ENCODE measurements at places on chromosomes 1 and 21. TPM values are rescaled to one million over a fixed set of nuclear protein-coding genes. Genes with fewer than 3 reads are reported as not detected.

The FMO5 gene
- 6.0 TPM for total RNA-seq

DNA sequence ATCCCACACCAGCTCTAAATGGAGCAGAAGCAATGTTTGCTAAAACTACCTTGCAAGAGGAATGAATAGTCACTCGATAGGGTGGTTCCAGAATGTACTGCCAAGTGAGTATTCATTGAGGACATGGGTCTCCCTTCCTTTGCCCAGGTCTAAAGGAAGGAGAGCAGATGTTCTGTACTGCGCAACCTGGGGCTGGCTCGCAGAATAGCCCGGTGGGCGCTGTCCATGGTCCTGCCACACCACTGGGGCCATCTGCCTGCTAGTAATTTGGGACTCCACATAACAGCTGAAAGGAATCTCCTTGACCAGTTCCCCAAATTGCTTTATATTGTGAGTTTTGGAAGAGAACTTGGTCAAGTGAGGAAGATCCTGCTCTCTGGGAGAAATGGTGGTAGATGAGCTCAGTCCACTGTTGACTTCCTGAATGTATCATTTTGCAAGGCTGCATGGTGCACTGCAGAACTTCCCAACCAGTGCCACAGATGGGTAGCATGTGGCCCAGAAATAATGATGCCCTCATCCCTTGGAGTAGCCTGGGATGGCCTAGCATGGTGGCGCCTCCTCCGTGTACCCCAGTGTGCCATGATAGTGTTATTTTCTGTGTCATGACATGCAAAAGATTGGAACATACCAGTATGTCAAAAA is 5.7 kb downstream of the SLC6A17 start:
- H3K4me1 ChIP-seq, result no peaks in the 10 kb centered on the region
- no peaks in the 10 kb centered on the region for H3K36me3 ChIP-seq
- no peak overlapping the region for H3K4me3 ChIP-seq
- H3K27ac ChIP-seq, result no peak overlapping the region

DNA sequence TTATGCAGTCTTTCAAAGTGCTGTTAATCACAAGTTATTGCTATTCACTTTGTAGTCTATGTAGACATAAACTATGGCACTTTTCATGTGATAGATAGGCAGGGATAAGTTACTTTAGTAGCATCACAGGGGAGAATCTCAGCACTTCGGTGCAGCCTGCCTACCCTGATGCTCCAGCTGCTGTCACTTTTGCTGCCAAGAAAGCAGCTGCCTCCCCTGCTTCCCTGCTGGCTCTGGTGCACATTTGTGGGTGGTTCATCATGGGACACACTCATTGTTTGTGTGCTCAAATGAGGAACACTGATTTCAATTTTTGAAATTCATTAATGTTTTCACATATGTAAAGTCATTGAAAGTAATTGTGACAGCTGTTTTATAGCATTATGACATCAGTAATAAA is 272.6 kb downstream of the S1PR1 start:
- no peak for DNase-seq
- H3K27ac ChIP-seq, result no peak overlapping the region
- H3K36me3 ChIP-seq, result no peaks in the 10 kb centered on the region
- H3K4me3 ChIP-seq, result no peak overlapping the region

DNA sequence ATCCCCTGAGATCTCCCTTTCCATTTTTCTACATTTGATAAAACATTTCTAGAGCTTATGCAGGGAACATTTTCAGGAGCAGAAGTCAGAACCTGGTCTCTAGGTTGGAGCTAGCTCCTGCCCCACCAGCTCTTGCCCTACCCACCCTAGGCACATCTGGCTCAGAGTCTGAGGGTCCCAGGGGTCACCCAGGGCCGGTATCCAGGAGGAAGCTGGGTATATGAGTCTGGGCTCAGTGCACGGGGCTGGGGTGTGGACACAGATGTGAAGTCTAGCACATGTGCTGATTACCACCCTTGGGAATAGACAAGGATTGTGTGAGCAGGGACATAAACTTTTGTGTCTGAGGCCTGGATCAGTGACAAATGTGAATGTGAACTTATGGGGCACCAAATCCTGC is 95.4 kb downstream of the MATN1 start:
- H3K4me1 ChIP-seq, result no peaks in the 10 kb centered on the region
- no peaks in the 10 kb centered on the region for H3K36me3 ChIP-seq

DNA sequence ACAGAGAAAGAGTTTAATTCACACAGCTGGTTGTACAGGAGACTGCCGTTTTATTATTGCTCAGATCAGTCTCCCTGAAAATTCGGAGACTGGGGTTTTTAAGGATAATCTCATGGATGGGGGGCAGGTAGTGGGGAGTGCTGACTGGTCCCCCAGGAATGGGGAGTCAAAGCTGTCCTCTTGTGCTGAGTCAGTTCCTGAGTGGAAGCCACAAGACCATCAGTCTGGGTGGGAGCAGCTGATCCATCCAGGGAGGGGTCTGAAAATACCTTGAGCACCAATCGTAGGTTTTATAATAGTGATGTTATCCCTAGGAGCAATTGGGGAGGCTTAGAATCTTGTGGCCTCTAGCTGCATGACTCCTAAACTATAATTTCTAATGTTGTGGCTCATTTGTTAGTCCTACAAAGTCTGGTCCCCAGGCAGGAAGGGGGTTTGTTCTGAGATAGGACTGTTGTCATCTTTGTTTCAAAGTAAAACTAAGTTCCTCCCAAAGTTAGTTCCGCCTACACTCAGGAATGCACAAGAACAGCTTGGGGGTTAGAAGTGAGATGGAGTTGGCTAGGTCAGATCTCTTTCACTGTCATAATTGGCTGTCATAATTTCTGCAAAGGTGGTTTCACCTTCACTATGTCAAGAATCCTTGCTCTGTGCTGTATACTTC is 50.3 kb downstream of the TRAF5 start:
- H3K4me3 ChIP-seq, result no peak overlapping the region
- DNase-seq, result no peak
- no peaks in the 10 kb centered on the region for H3K27me3 ChIP-seq
- H3K36me3 ChIP-seq, result peaks cover 44% of the 10 kb centered on the region
- H3K4me1 ChIP-seq, result no peaks in the 10 kb centered on the region
- no peak overlapping the region for H3K27ac ChIP-seq

The HSPB7 gene
- not detected for total RNA-seq

The ENSA gene
- total RNA-seq, result 220 TPM

DNA sequence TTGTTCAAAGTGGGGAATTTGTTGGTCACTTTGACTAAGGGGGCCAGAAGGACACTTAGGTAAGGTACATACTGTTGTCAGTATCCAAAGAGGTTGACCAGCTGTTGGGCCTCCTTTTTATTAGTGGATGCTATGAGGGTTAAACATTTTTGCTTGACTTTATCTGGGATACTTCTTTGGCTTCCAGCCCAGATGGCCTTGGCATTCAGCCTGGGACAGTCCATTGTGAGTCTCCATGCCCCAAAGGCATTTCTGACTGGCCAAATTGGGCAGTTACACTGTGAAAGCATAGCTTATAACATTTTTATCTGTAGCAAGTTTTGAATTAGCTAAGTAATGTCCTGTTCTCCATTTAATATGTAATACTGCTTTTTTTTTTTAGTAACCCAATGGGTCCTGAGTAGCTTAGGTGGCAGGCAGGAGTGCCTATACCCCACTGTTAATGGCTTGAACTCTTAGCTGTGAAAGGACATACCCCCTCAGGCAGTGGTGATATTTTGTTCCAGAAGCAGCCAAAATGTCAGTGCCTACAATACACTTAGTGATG is 35.4 kb upstream of the CD1D start:
- H3K27me3 ChIP-seq, result no peaks in the 10 kb centered on the region
- peaks cover 12% of the 10 kb centered on the region for H3K4me1 ChIP-seq
- H3K27ac ChIP-seq, result no peak overlapping the region
- no peak for DNase-seq
- no peaks in the 10 kb centered on the region for H3K36me3 ChIP-seq
- H3K4me3 ChIP-seq, result no peak overlapping the region

DNA sequence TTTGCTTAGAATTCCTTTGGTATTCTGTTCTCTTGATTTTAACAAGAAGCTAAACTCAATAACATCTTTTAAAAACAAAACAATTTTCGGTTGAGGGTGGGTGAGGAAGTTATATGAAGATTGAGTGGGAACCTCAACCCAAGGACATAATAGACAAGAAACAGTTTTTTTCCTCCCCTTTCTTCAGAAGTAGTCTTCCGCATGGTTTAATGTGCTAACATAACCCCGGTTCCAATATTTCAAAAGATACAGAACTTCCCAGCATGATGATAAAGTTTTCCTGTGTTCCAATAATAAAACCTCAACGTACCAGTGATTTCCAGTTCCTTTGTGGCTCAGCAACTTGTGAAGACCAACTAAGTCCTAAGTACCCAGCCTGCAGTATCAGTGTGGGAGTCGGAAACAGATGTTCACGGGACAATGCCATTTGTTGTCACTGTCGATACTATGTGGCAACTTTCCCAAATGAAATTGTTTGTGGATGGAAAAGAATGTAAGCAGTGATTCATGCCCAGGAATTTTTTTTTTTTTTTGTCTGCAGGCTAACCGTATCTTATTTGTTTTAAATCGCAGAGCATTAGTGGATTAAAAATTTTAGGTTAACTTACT is 48.5 kb downstream of the NR5A2 start:
- H3K36me3 ChIP-seq, result no peaks in the 10 kb centered on the region
- no peak for DNase-seq
- no peak overlapping the region for H3K27ac ChIP-seq
- H3K27me3 ChIP-seq, result peaks cover 11% of the 10 kb centered on the region

- H3K4me3 ChIP-seq, result no peak overlapping the region
- H3K27me3 ChIP-seq, result no peaks in the 10 kb centered on the region
- DNase-seq, result no peak
- no peaks in the 10 kb centered on the region for H3K4me1 ChIP-seq
- no peak overlapping the region for H3K27ac ChIP-seq
Measured at GRCh38 chr1:198273748-198274295, 117.0 kb downstream of the NEK7 start.

The FUCA1 gene
- 6.8 TPM for total RNA-seq

The AMY1C gene
- not detected for total RNA-seq

The C8A gene
- total RNA-seq, result not detected

- no peak overlapping the region for H3K4me3 ChIP-seq
- H3K4me1 ChIP-seq, result no peaks in the 10 kb centered on the region
- H3K27me3 ChIP-seq, result no peaks in the 10 kb centered on the region
- no peak for DNase-seq
Measured at GRCh38 chr1:101595881-101596374, 359.1 kb downstream of the S1PR1 start.

- H3K36me3 ChIP-seq, result no peaks in the 10 kb centered on the region
- no peak for DNase-seq
- no peak overlapping the region for H3K27ac ChIP-seq
Measured at GRCh38 chr1:241934866-241935265, 22.7 kb upstream of the BECN2 start.

DNA sequence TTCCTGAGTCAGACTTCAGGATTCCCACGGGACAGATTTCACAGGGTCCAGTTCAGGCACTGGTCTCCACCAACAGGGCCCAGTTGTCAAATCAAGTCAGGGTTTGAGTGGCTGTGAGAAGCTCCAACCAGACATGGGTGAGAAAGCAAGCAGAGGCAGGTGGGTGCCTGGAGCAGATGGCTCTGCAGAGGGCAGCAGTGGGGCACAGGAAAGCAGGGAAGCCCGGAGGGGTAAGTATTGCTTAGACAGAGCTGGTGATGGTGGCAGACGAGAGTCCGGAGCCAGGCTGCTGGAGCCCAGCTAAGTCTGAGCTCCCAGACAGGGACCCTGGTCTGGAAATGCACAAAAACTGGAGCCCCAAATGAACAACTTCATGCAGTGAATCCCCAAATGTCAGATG is 40.4 kb downstream of the RIMS3 start:
- no peaks in the 10 kb centered on the region for H3K27me3 ChIP-seq
- H3K36me3 ChIP-seq, result no peaks in the 10 kb centered on the region
- H3K4me1 ChIP-seq, result peaks cover 17% of the 10 kb centered on the region
- no peak overlapping the region for H3K27ac ChIP-seq
- DNase-seq, result no peak

The HFM1 gene
- total RNA-seq, result 0.86 TPM

- no peak overlapping the region for H3K27ac ChIP-seq
- H3K27me3 ChIP-seq, result peaks cover 25% of the 10 kb centered on the region
- peaks cover 6% of the 10 kb centered on the region for H3K4me1 ChIP-seq
Measured at GRCh38 chr1:148353461-148354283, 129.4 kb downstream of the PPIAL4G start.

GRCh38 chr1:215594640-215595039 is 27.5 kb downstream of the KCTD3 start:
- H3K4me3 ChIP-seq, result no peak overlapping the region
- no peak overlapping the region for H3K27ac ChIP-seq
- no peaks in the 10 kb centered on the region for H3K36me3 ChIP-seq
- H3K4me1 ChIP-seq, result no peaks in the 10 kb centered on the region
- no peak for DNase-seq
- H3K27me3 ChIP-seq, result no peaks in the 10 kb centered on the region

DNA sequence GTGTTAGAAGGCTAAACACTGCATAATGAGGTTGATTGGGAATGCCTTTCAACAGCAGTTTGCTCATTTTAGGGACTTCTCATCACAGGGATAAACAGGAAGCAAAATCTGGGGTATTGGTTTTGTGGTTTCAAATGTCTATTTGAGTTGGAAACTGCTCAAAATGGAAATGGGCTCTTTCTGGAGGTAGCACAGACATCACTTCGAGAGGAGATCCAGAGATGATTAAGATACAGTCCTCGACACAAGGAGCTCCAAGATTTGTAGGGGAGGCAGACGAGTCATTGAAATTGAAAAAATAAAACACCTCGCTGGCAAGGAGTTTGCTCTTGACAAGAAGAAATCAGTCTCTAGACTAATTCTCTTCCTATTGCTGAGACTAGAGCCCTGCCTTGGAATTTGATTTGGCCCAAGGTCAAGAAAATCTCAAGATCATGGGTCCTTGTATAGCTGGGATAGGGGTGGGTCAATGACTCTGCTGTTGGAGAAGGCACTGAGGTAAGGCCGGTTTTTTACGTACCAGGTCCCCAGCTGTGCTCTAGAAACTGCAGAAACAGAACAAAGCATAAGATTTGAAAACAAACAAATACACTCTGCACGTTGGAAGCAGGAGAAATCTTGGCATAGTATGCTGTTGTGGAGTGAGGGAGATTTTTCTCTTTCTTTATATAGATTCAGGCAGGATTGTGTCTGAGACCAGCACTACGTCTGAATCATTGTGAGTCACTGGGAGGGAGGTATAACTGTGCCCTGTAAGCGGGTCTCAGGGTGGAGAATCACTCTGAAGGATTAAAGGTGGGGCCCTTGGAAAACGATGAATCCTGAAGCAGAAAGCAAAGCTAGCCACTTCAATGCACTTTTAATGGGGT is 17.7 kb upstream of the KLHDC8A start:
- no peaks in the 10 kb centered on the region for H3K27me3 ChIP-seq
- no peaks in the 10 kb centered on the region for H3K4me1 ChIP-seq
- no peak overlapping the region for H3K27ac ChIP-seq
- H3K4me3 ChIP-seq, result no peak overlapping the region
- no peak for DNase-seq

DNA sequence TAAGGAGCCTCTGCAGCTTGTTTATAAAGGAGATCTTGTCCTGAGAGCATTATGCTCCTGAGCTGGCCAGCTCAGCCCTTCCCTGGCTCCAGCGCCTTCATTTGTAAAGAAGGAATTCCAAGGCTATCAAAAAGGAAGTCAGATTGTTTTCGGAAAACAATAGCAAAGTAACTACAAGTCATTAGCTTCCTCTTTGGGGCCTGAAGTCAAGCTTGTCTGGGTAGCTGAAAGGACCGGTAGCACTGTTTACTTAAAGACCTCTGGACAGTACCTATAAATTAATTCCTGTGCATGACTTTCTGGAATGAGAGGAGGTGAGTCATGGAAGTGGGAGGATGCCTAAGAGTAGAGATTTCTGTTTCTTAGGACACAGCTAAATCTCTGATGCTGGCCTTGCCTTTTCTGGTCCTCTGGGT is 20.7 kb upstream of the GJA5 start:
- no peak overlapping the region for H3K4me3 ChIP-seq
- no peaks in the 10 kb centered on the region for H3K36me3 ChIP-seq
- no peak overlapping the region for H3K27ac ChIP-seq
- no peaks in the 10 kb centered on the region for H3K4me1 ChIP-seq
- no peaks in the 10 kb centered on the region for H3K27me3 ChIP-seq

Measured in natural killer cell (primary cell).